ENCODE measurements at places on chromosomes 16 and 17.

GRCh38 chr16:76780556-76780955 lies 410.4 kb upstream of the MON1B start:
- H3K27ac ChIP-seq, result no peak overlapping the region
- H3K36me3 ChIP-seq, result no peaks in the 10 kb centered on the region

DNA sequence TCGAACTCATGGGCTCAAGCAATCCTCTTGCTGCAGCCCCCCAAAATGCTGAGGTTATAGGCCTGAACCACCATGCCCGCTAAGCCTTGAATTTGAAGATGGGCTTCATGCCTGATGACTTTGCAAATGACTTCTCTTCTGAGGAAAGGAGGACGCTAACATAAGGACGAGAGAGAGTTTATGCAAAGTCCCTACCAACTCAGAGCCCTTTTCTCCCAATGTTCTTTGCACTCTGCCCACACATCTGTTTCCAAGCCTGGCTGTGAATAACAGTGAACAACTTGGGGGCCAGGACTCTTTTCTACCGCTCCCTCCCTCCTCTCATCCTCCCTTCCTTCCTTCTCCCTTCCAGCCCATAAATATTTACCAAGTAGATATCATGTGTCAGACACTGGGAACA lies 8.5 kb upstream of the NPIPB2 start:
- no peaks in the 10 kb centered on the region for H3K36me3 ChIP-seq
- H3K4me1 ChIP-seq, result no peaks in the 10 kb centered on the region
- no peak overlapping the region for H3K4me3 ChIP-seq
- DNase-seq, result no peak
- no peaks in the 10 kb centered on the region for H3K27me3 ChIP-seq

GRCh38 chr16:3992297-3993051 lies 112.0 kb upstream of the CREBBP start:
- peaks cover 2% of the 10 kb centered on the region for H3K36me3 ChIP-seq

GRCh38 chr17:72599891-72600290 lies 479.1 kb downstream of the SOX9 start:
- DNase-seq, result no peak
- H3K27me3 ChIP-seq, result peaks cover 48% of the 10 kb centered on the region
- no peaks in the 10 kb centered on the region for H3K36me3 ChIP-seq
- H3K27ac ChIP-seq, result no peak overlapping the region
- no peaks in the 10 kb centered on the region for H3K4me1 ChIP-seq

- no peak overlapping the region for H3K27ac ChIP-seq
- H3K4me3 ChIP-seq, result no peak overlapping the region
- H3K27me3 ChIP-seq, result peaks cover 25% of the 10 kb centered on the region
- DNase-seq, result no peak
These were observed 95.8 kb upstream of the CRHR1 start for GRCh38 chr17:45688353-45688752.
